Retinal pigment epithelial cell (primary cell): ENCODE measurements at places on chromosomes 16 and 17.

- no peak for DNase-seq
Measured at GRCh38 chr16:7382521-7382920, 49.9 kb downstream of the RBFOX1 start.

- no peak for DNase-seq
Measured at GRCh38 chr16:54546521-54546920, 259.9 kb upstream of the IRX3 start.

DNA sequence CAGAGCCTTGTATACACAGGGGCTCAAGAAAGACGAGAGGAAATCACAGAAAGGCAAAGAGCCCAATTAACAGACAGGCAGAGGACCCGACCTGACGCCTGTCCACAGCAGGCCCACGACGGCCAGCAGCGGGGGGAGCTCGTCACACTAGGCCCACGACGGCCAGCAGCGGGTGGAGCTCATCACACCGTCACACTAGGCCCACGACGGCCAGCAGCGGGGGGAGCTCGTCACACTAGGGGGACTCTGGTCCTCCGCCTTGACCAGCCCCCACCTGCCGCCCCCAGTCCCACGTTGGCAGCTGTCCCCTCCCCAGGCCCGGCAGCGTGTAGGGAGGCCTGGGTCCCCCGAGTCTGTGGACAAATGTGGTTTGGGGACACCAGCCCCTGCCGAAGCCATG lies 23.7 kb upstream of the GNG13 start:
- DNase-seq, result no peak

DNA sequence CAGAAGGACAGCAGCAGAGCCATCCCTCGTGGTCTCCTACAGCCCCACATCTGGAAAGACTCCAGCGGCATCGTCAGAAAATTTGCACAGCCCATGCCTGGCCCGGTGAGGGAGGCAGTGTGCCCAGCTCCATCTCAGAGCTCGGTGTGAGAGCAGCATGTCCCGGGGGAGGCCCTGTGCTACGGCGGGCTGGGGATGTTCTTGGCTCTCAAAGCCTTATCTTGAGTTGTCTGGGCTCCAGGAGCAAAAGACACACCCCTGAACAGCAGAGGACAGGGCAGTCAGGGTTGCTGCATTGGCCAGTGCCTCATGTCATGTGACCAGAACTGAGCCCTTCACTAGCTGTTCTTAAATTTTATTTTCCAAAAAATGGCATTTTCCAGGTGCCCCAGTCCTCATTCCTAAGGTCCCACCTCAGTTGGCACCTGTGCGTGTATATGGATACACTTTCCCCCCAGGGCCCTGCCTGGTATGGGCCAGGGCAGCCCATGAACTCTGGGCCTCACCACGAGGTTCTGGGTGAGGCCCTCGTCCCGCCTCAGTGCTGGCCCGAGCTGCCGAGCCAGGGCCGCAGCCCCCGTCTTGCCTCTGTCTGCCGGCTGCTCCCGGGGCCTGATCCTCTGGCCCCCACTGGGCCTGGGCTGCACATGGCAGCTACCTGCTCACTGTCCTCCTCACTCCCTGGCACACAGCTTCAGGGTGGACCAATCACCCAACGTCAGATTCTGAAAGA lies 3.0 kb downstream of the NUDT16L1 start:
- DNase-seq, result no peak

DNA sequence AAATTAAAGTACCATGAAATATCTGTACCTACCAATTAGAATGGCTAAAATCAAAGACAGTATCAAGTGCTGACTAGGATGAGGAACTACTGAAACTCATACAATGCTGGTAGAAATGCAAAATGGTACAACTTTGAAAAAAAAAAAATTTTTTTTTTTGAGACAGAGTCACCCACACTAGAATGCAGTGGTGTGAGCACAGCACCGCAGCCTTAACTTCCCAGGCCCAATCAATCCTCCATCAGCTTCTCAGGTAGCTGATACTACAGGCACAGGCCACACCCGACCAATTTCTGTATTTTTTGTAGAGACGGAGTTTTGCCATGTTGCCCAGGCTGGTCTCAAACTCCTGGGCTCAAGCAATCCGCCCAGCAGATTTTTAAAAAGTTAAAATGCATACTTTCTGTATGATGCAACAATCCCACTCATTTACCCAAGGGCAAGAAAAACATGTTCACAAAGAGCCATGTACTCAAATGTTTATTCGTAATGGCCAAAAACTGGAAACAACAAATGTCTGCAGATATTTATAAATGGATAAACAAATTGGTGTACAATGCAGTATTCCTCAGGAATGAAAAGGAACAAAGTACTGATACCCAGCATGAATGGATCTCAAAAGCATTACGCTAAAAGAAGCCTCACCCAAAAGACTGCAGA lies 8.7 kb downstream of the SMURF2 start:
- DNase-seq, result no peak
